NCI-H1694 (cell line): ENCODE measurements at places on chromosomes 11 and 22.

DNA sequence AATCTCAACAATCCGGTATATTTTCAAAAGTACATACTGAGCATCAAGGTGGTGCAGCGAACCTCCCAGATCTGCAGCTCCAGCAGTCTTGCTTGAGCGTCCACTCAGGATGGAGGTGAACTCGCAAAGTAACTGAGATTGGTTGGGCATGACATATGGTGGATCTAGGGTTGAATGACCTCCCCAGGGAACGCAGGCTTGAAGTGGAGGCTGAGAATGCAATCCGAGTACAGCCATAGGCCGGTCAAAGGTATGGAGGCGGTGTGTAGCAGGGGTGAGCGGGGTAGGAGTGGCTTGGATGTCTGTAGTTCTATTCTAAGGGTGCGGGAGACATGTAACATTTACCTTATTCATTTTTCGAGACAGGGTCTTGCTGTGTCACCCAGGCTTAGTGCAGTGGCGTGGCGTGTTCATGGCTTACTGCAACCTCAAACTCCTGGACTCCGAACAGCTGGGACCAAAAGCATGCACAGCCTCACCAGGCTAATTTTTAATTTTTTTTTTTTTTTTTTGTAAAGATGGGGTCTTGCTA, 631 bp upstream of the C22orf39 start:
- peak; percentile 40 for DNase-seq

DNA sequence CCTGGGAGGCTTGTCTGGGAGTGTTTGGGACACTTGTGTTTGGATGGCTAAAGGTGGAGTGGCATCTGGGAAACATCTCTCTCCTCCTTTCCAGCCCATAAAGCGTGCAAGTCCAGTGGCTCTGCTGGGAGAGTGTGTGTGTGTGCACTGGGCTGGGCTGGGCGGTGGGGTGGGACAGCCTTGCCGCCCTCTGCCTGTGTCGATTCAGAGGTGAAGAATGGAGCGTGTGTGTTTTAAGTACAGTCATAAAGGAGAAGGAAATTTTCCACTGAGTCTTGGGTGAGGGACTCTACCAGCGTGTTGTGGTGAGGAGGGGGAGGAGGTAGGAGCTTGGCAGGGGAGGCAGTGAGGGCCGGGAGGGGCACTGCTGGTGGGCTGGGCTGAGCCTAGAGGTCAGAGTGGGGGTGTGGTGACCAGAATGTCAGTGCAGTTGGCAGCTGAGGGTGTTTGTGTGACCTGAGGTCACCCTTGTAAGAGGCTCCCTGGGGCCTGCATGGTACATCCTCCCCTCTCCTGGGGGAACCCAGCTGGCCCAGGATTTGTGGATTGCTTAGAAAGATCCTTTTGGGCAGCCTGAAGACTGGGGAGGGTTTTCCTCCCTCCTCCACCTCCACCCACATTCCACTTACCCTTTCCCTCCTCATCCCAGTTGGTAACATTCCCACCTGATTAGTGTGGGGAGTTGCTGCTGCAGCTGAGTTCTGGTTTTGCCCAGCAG, 1.7 kb downstream of the TIMP3 start:
- DNase-seq: no peak

DNA sequence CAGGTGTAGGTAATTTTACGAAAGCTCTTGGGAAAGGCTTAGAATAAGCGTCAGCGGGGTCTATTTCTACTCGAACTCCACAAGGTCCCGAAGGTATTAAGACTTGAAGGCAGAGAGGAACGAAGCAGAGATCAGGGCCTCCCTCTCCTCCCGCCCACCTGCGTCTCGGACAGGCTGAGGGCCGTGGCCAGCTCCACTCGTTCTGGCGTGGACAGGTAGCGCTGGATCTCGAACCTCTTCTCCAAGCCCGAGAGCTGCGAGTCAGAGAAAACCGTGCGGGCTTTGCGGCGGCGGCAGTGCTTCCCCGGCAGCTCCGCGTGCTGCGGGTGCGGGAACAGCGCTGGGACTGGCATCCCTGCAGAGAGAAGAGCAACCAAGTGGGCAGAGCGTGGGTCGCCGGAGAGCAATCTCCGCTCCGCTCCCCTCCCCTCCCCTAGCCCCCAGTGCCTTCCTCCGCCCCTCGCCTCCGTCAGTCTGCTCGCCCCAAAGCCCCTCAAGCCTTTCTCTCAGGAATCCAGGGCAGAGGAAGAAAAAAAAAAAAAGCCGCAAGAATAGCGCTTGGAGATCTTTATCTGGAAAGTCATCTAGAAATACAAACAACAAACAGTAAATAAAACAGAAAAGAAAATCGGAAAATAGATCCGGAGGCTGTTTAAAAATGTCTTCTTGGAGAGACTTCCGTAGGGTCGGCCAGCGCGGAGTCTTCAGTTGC, 2.4 kb downstream of the BSX start:
- DNase-seq: no peak

GRCh38 chr22:23107487-23108248, 34.1 kb downstream of the RSPH14 start:
- DNase-seq: peak; percentile 26

GRCh38 chr11:65290448-65291165, 24.1 kb upstream of the CDC42EP2 start:
- peak; percentile 17 for DNase-seq

DNA sequence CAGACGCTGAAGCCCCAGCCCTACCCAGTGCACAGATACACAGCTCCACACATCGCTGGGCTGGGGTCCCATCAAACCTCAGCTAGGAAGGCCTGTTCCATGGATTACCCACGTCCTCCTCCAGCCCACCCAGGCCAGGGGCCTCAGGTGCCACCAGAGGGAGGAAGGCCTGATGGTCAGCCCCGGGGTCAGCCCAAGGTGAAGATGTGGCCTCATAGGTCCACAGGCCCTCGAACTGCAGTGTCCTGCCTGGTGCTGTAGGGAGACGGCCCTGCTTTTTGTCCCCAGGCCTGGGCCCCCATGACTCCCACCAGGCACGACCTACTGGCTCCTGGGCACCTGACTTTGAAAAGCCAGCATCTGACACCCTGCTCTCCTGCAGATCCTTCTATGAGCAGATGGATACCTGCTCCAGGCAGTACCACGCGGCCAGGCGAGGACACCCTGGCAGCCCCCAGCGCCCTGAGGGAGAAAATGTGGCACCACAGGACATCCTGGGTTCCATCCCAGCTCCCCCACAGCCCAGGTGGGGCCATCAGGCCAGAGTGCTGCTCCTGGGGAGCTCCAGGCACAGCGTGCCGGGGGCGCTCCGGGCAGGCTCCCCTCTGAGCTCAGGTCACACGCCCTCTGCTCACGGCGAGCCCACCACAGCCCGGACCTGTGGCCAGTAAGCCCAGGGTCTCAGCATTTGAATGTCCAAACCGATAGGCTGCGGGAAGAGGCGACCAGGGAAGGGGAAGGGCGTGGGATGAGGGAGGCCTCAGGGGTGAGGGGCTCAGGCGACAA, 15.8 kb upstream of the MOB2 start:
- no peak for DNase-seq

GRCh38 chr11:532986-533585, 2.3 kb downstream of the HRAS start:
- no peak for DNase-seq

- no peak for DNase-seq
Observed at GRCh38 chr11:45181193-45181888, 34.9 kb downstream of the PRDM11 start.

DNA sequence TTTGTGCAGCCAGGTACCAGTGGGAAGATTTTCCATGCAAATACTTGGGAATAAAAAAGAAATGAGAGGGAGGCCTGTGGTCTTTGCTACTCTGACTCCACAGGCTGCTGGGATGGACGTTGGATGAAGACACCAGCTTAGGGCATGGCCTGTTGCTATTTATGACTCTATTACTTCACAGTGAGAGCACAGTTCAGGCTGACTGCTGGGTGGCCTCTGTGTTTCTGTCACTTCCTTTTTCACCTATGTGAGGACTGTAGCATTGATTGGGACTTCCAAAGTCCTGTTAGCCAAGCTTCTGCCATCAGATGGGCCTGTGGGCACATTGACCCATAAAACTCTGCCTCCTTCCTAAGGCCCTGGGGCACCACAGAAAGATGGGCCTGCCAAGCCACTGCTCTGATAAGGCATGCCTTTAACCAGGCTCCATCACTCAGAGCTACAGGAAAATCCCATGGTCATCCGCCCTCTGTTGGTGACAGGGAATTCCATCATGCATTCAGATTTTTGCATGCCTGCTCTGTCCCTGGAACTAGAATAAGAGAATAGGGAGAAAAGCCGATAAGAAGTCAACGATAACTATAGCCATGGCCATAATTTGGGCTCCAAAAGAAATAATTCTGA, 64.6 kb downstream of the KCNJ1 start:
- DNase-seq: no peak

DNA sequence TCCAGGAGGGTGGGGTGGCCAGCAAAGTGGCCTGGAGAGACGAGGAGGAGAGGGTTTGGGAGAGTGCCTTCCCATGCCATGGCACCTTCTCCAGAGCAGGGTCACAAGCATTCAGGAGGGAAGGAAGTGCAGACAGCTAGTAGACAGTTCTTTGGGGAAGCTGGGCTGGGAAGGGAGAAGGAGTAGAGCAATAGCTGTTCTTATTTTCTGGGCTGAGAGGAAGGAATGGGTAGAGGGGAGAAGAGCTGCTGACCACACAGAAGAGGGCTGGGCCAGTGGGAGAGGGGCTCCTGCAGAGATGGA, 14.8 kb upstream of the PICK1 start:
- no peak for DNase-seq

DNA sequence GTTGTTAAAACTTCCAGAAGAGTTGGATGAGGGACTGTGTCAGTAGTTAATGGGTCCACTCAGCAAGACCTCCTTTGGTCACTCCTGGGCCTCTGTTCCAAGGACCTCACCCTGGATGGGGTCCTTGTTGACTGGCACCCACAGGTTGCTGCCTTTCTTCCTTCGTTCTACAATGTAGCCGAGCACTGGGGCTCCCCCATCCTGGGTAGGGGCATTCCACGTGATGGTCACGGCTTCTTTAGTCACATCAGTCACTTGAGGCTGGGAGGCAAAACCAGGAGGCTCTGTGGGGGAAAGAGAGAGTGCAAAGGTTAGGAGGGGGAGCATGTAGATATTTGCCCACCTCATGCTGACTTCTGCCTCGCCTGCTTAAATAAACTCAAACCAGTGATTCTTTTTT, 12.0 kb downstream of the TMEM86A start:
- no peak for DNase-seq

- no peak for DNase-seq
Observed at GRCh38 chr11:56700242-56700913, 1.5 kb downstream of the OR9G1 start.

DNA sequence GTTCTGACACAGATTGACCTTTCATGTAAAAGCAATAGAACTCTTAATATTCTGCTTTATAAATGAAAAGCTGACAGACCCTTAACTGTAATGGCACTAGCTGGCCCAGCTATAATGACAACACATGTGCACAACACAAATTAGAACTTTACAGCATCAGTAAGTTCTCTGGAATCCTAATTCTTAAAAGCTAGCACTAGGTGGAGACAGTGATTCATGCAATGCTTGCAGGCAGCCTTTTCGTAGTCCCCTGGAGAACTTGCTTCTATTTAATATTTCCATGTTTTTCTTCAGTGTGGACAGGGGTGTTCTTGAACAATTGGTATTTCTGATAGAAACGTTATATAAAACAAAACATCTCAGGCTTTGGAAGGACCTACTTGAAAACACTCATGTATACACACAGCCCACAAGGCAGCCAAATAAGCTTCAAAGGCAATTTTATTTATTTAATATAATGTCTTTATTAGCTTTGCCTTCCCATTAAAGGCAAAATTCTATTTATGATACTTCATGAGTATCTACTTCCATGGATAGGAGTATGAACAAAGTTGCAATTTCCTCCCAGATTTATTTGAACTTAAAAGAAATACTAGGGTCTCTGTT, 374.3 kb upstream of the MPPED2 start:
- peak; percentile 47 for DNase-seq

- DNase-seq: no peak
Observed at GRCh38 chr11:2805388-2806056, 80.1 kb downstream of the CDKN1C start.

GRCh38 chr11:40306938-40307548, 1152.4 kb downstream of the LRRC4C start:
- DNase-seq: peak; percentile 2

DNA sequence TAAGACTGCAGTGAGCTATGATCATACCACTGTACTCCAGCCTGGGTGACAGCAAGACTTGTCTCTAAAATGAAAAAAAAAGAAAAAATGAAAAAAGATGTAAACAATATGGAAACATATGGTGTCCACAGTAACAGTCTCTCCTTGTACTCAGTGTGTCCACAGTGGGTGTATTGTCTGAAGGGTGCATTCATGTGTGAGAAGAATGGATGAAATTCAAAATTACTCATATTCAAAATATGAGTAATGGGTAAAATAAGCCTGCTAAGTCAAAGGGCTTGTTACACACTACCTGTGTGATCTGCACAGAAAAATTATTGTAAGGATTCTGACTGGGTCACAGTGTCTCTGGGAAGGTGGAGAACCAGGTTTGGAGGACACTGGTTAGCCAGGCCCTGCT, 26.9 kb downstream of the PPFIA1 start:
- DNase-seq: no peak

GRCh38 chr11:68542617-68543016, 82.1 kb downstream of the PPP6R3 start:
- no peak for DNase-seq

GRCh38 chr11:114615448-114616361, 20.1 kb upstream of the NXPE4 start:
- DNase-seq: no peak

DNA sequence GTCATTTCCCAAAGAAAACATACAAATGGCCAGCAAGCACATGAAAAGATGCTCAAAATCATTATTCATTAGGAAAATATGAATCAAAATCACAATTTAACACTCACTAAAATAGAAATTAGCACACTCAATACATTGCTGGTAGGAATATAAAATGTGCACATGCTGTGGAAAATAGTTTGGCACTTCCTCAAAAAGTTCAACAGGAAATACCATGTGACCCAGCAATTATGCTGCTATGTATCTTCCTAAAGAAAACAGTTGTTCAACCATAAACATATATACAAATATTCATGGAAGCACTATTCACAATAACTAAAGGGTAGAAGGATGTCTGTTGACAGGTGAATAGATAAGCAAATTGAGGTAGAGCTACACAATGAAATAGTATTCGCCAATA, 187.3 kb upstream of the SOX6 start:
- DNase-seq: no peak

DNA sequence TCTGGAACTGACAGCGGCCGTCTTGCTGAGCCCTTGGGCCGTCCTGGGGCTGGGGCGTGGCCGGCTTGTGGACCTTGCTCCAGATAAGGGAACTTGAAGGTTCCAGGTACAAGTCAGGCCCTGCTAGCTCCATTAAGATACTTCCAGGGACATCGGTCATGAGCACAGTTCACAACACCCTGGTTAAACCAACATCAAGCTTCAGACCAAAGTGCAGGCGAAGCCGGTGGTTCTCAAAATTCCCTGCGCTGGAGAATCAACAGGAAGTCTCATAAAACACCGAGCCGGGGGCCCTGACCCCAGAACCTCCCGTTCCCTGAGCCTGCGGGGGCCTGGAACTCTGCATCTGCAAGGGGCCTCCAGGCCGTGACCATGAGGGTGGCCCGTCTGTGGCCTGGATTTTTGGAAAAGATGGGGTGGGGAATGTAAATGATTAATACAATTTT, 1043.8 kb downstream of the BRD1 start:
- DNase-seq: no peak

- no peak for DNase-seq
Observed at GRCh38 chr22:25475257-25476022, 89.0 kb upstream of the GRK3 start.

GRCh38 chr11:72225411-72225951, 914 bp downstream of the INPPL1 start:
- DNase-seq: no peak
